Activated CD4-positive, alpha-beta memory T cell treated with anti-CD3 and anti-CD28 coated beads for 36 hours (primary cell): ENCODE measurements at places on chromosomes 5 and 9. TPM values are rescaled to one million over a fixed set of nuclear protein-coding genes. Genes with fewer than 3 reads are reported as not detected.

FGFR4 gene
- 0.87 TPM for total RNA-seq

ZNF618 gene
- 0.33 TPM for total RNA-seq

SHISAL2B gene
- total RNA-seq = not detected

CORO2A gene
- 9.9 TPM for total RNA-seq

MAT2B gene
- 114 TPM for total RNA-seq

COL5A1 gene
- 0.12 TPM for total RNA-seq

HMGCS1 gene
- total RNA-seq = 158 TPM

CDKN2B-AS1 gene
- total RNA-seq = 0.59 TPM

SLCO6A1 gene
- total RNA-seq = not detected

RNF180 gene
- total RNA-seq = not detected
